Activated T-cell treated with anti-CD3 and anti-CD28 coated beads, Interleukin-2, amount 50 U/mL, for 72 hours (primary cell): ENCODE measurements at places on chromosomes 1 and 21. TPM values are rescaled to one million over a fixed set of nuclear protein-coding genes. Genes with fewer than 3 reads are reported as not detected.

DNA sequence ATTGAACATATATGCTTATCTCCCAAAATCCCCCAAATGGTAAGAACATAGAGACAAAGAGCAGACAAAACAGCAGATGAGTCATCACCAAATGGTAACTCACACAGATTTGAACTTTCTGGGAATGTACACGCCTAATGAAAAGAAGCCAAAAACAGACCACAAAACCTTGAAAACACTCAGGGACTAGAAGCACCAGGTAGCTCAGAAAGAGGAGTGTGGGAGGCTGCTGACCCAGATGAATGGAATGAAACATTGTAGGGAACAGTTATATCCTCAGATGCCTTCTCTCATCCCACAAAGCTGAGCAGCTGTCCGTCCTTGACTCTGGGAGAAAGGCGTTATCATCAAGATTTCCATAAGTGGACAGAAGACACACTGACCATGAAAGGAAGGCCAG, 307.0 kb upstream of the USP25 start:
- no peak for DNase-seq

GRCh38 chr1:13832100-13832499, 132.1 kb downstream of the PRDM2 start:
- no peak for DNase-seq

Gene CELSR2
- total RNA-seq = 3.1 TPM

Gene CELF3
- total RNA-seq = not detected

- no peak for DNase-seq
These were observed 40.3 kb upstream of the RUNX3 start for GRCh38 chr1:24970399-24970753.
